NCI-H2107 (cell line): ENCODE measurements at places on chromosomes 11 and 22.

DNA sequence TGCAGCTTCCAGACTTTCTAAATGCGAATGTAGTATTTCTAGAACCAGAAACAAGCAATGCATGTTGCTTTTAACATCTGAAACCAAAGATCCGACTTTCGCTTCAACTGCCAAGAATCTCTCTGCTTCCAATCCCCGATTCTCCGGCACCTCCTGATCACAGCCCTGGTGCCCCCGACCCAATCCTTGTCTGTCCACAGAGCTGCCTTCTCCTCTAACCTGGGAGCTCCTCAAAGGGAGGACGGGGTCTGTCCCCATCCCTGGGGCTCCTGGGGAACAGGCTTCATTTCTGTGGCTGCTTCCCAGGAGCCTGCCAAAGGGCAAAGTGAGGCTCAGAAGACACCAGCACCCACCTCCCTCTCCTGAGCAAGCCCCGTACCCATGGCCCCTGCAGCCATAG, 521 bp downstream of the ALDH3B2 start:
- no peak for DNase-seq

DNA sequence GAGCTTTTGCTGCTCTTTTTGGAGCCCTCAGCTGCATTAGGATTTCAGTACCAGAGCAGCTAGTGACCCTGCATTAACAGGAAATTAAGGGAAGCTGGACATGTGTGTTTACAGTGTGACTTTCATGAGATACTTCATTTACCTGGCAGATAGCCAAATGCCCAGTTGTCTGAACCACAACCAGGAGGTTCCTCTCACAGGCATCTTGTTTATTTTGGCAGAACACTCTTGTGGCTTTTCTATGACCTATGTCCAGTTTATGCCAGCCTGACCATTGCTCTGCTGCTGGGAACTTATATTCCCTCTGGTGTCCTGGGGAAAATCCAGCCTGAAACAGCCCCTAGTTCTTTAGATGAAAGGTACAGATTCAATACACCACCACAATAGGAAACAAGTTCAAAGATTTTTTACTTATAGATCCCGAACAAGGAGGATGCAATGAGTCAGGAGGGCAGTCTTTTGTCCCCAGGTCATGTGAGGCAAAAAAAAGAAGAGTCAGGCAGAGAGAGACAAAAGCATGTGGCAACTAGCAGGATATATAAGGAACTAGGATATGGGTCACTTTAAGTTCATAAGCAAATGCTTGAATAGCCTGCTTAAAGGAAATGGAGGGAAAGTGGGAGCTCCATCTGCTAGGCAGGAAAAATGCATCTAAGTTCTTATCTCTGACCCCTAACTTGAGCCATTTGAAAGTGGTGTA, 379.3 kb downstream of the INSC start:
- DNase-seq = no peak

DNA sequence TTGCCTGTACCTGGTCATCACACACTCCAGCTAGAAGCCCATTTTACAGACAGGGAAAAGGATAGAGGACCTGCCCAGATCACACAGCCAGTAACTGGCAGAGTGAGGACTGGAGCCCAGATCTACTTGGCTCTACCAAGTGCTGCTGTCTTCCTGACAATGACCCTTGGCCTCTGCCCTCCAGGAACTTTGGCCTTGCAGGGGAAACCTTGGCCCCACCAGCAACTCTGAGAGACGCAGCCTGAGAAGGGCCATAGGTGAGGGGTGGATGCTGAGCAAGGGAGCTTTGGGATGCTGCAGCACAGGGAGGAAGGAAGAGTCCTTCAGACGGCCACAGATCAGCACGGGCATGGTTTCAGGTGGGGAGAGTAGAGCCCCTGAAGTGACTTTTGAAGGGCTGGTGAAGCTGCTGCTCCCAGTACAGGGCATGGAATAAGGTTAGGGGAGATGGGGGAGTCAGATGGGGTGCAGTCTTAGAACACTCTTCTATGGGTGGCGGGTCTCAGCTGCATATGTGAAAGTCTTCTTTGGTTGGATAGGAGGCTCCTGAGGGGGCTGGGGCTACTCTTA, 2.0 kb upstream of the CAPN5 start:
- DNase-seq = no peak

DNA sequence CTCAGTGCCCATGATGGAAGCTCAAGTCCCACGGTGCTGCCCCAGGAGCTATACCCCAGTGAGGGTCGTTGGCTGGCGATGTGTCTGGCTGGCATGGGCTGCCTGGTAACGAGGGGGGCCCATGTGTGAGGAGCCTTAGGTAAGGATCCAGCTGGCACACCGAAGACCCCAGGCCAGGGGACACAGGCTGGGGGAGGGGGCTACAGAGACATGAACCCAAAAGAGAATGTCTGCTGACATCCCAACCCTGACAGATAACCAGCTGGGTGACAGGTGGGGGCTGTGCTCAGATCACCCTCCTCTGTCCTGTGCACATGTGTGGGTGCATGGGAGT, 39.2 kb downstream of the RTN4R start:
- no peak for DNase-seq

GRCh38 chr11:69241844-69242243, 52.1 kb upstream of the MYEOV start:
- no peak for DNase-seq

GRCh38 chr11:12666915-12667314, 7.3 kb upstream of the TEAD1 start:
- no peak for DNase-seq

- DNase-seq = no peak
These were observed 128.0 kb upstream of the FGF3 start for GRCh38 chr11:69947059-69947792.

- no peak for DNase-seq
These were observed 421.8 kb downstream of the NTM start for GRCh38 chr11:131792243-131792642.

DNA sequence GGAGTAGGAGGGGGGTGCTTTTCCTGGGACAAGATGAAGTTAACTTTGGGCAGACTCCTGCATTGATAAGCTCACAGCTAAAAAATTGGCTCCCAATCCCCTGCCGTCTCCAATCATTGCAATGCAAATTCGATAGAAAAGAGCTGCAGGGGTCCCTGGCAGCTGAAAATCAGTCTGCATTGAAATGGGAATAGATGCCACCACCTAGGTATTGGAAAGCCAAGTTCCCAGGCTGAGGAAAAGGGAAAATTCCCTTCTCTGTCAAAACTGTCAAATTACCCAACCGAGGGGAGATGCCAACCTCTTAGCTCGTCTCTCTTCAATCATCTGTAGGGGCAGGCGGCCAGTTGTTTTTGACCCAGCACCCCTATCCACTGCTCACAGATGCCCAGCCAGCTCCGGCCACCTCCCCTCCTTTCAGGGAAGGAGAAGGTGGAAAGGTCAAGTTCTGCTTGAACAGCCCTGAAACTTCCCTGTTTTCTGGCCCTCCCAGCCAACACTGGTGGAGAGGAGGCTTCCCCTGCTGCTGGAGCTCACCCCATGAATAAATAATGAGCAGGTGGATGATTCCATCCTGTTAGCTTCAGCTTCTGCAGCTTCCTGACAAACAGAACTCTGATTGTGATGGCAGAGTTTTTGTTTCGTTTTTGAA, 916.3 kb downstream of the TBC1D22A start:
- DNase-seq = no peak

- DNase-seq = no peak
These were observed 2.0 kb upstream of the OR51S1 start for GRCh38 chr11:4851033-4851432.

DNA sequence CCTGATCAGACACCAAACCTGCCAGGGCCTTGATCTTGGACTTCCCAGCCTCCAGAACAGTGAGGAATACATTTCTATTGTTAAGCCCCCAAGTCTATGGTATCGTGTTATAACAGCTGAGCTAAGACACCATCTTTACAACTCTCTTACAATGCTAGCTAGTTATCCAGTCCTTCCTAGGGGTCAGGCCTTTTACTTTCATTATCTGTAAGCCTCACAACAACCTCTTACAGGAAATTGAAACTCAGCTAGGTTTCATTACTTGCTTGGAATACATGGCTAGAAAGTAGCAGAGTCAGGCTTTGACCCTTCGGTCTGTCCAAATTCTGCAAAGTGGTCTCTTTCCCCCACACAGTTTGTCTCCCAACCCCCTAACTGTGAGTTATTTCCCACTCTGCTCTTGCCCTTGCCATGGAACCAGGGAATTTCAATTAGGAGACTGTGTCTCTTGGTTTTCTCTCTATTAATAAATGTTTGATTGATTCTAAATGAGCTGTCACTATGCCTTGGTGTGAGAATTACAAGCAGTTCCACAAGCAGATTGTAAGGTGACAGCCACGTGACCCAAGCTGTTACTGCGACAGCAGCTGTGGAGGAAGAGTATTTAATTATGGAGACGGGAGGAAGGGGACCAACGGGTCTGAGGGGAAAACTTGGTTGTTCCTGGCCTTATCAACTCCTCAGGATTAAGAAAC, 38.4 kb upstream of the CLMP start:
- DNase-seq = no peak

DNA sequence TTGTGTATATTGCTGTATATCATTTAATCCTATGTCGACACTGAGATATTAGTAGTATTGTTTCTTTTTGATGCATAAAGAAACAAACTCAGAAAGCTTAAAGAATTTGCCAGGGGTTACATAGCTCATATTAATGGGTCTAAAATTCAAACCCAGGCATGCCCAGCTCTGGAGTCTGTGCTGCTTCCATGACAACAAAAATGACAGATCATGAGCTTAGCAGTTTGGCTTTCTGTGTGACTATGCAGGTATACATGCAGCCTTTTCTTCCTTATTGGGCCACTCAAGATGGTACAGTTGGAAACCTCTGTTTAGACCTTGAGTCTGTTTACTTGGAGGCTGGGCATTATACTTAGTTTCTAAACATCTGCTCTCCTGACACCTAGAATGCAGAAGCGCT, 220.5 kb upstream of the TENM4 start:
- DNase-seq = no peak

GRCh38 chr11:2351701-2352100, 25.4 kb upstream of the CD81 start:
- no peak for DNase-seq

DNA sequence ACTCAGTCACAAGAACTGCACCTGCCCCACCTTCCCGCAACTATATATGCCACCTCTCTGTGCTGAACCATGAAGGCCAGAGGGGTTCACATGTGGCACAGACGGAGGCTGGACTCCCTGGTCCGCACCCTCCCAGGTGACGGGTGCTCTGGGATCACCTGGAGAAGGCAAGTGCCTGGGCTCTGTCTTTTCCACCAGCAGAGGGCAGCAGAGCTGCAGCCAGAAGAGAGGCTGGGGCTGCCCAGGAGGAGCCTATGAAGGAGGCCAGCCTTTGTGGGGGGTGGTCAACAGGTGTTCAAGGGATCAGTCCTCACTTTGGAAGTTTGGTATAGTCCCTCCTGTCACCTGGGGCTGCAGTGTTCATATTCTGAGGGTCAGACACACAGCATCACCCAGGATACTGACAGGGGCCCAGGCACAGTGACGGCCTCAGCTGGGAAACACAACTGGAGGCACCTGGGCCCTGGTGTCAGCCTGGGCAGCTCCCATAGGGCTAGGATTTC, 39.2 kb upstream of the IGLL5 start:
- peak; percentile 2 for DNase-seq

DNA sequence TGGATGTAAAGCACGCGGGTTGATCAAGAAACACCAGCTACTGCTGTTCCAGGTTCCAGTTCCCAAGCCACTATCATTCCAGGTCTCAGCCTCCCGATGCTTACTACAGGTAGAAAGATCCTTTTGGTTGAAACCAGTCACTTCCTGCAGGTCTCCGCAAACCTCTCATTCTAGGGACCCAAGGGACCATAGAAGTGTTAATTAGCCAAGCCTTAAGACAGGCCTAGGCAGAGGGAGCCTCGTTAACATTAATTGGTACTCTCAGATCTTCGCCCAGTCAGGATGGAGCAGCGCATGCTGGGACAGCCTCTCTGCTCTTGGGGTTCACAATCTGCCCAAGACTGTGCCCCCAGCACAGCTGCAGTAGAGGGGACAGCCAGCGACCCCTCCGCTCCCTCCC, 11.2 kb upstream of the OAF start:
- DNase-seq = no peak

DNA sequence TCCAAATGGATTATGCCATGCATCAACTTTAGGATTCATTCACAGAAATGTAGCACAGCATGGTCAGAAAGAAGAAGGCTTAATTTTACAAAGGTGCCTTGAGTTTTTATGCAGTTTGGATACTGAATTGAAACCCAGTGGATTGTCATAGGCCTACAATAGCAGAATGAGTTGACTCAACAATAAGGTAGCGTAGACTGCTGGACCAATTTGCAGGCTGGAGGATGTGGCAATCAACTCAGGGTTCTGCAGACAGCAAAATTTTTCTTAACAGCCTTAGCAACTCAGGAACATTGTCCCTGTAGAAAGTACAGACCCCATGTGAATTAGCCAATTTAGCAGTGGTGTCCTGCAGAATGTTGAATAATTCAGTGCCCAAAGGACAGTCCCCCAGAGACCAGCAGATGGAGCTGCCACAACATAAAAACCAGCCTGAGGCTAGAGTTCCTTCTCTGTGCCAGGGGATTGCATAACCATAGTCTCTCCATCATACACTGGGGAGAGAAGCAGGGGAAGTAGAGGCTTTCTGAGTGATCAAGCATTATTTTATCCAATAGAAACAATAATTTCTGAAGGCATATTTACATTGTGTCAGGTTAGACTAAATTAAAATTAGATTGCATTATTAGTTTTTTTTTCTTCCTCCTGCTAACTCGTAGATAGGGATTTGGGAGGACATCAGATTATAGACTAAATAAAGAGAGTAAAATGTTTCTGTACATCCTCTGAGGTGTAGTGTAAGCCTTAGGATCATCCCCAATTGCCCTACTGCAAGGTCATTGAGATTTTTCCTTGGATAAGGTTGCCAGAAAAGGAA, 20.3 kb upstream of the MRPL17 start:
- no peak for DNase-seq

DNA sequence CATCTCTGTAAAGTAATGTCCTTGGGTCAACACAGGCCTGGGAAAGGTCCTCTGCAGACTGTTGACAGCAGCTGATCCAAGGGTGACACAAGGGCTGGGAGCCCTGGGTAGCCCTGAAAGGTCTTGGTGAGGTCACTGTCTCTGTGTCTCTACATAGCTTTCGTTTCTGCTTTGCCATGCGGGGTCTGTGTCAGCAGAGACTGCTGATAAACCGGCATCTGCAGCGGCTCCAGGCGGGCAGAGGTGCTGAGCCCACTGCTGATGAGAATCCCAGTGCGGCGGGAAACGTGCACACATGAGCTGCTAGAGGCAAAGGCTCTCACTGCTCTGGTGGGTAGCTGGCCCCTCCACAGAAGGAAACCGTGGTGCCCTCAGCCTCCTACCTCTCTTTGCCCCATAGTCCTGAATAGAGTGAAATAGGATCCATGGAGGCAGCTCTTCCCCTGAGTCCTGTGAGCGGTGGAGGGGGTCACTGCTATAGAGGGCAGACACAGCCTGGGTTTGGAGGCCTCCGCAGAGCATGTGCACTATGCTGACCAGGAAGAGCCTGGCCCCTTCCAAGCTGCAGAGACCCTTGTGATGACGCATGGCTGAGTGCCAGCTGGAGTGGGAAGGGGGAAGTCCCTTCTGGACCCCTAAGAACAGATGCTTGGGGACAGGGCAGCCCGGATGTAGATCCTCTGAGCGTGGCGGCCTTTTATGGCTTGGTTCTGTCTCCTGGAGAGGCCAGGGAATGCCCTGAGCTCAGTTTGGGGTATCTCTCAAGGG, 17.8 kb upstream of the ST3GAL4 start:
- DNase-seq = no peak
